ENCODE measurements at places on chromosomes 4 and X.
A peak's percentile ranks its signal among the peaks of the same experiment; 100 is the strongest.

DNA sequence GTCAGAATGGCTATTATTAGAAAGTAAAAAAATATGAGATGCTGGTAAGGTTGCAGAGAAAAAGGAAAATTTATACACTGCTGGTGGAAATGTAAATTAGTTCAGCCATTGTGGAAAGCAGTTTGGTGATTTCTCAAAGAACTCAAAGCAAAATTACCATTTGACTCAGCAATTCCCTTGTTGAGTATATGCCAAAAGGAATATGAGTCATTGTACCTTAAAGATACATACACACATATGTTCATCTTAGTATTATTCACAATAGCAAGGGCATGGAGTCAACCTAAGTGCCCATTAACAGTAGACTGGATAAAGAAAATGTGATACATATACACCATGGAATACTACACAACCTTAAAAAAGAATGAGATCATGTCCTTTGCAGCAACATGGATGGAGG, 148.2 kb downstream of the COMMD8 start:
- no peak for DNase-seq

GRCh38 chr4:40960941-40961340, 211.2 kb downstream of the NSUN7 start:
- DNase-seq = no peak

- no peak for DNase-seq
Observed at GRCh38 chr4:21077967-21078366, 377.7 kb downstream of the PACRGL start.

DNA sequence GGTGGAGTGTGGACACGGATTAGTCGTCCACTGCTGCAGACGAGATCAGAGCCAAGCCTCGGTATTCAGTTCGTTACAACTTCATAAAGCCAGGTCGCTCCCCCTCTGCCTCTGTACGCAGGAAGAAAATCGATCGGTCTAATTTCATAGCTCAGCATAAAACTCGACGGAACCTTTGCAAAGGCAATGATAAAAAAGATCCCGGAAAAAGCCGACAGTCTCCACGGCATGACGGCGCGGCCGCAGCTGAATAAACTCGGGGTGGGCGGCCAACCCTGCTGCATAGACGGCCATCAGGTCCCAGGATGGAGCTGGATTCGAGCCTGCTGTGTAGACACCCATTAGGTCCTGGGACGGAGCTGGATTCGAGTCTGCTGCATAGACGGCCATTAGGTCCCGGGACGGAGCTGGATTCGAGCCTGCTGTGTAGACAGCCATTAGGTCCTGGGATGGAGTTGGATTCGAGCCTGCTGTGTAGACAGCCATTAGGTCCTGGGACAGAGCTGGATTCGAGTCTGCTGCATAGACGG, 113.8 kb upstream of the PPP2R3B start:
- DNase-seq = no peak

GRCh38 chr4:108628411-108628810, 8.0 kb downstream of the RPL34 start:
- DNase-seq = no peak

GRCh38 chr4:14652522-14652921, 349.8 kb upstream of the CPEB2 start:
- no peak for DNase-seq

GRCh38 chr4:125168531-125168930, 146.2 kb upstream of the FAT4 start:
- no peak for DNase-seq

GRCh38 chrX:6067600-6067999, 161.1 kb downstream of the NLGN4X start:
- DNase-seq = no peak

DNA sequence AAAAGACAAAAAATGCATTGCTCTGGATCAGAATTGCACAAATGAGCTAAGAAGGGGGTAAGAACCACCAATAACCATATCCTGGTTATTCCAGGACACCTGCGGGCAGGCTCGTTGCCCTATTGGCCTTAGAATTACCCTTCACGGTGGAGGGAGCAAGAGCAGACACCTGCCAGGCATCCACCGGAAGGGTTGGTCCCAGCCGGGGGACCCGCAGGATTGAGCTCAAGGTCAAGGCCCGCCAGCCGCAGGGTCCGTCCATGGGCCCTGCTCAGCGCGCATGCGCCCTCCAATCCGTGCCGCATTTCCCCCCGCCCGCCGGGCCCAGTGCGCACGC, 575 bp downstream of the SLC25A6 start:
- DNase-seq = peak; percentile 82

DNA sequence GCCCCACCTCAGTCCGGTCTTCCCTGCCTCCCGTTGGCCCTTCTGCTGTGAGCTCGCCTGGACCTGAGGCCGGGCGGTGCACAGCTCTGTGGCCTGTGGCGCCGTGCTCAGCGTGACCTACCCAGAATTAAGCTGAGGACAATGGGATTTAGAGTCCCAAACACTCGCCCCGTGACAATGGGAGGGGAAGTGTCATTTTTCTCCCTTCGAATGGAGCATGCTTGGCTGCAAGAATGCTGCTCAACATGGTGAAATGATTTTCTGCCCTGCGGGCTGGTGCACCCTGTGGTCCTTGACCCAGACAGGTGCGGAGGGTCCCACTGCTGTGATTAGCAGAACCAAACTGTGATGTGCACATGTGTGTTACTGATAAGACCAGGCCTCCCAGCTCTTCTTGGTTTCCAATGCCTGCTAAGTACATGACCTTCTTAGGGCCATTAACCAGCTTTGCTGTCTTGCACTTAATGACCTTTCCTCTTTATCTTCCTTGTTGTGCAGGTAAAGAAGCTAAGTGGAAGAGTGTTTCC, 772 bp downstream of the EOLA1 start:
- no peak for DNase-seq

DNA sequence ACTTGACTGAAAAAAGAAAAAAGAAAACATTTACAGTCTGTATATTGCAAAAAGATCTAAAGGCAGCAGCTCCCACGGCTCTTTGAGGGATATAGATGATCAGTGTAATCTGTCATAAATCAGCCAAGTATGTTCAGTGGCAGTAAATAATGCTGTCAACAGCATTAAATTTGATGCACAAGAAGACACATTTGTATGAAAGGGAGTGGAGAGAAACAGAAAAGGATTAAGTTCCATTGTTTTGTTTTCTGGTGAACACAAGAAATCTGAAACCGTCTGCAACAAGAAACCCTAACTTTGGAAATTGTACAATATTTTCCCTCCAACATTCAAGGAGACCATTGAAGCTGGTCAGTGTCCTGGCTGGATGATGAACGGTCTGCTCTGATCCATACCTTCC, 27.6 kb upstream of the C1QTNF7 start:
- DNase-seq = no peak

- no peak for DNase-seq
Observed at GRCh38 chrX:118038614-118039365, 77.8 kb downstream of the KLHL13 start.

DNA sequence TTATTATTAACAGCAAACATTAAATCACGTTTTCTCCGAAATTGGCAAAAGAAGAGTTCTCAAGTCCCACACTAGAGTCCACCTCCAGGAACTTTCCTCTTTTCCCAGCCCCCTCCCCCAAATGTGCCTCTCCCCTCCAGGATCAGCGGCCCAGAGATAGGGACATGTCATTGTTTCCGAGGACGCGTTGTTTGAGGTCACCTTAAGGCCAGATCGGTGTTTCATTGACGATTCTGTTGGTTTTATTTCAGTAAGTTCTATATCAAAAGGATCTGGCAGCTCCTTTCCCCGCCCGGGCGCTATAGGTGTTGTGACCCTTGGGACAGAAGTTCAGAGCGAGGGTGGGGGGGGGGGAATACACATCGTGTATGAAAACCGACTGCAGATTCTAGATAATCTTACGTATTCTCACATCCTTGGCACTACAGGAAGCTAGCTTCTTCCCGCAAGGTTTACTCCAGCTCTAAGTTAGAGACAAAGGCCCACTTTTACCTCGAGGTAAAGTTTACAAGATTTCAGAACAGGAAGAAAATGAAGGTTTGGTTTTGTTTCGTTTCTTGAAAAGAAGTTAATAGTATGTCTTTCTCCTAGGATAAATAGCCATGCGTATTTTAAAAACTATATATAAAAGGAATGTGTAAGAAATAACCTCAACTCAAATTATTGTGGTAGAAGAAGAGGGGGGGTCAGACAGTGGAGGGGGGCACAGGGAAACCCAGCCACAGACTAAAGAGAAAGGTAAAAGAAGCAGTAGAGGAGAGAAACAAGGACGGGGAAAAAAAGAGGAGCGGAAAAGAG, 739 bp upstream of the MSX1 start:
- no peak for DNase-seq

- no peak for DNase-seq
Observed at GRCh38 chr4:42252315-42252714, 99.9 kb upstream of the BEND4 start.

DNA sequence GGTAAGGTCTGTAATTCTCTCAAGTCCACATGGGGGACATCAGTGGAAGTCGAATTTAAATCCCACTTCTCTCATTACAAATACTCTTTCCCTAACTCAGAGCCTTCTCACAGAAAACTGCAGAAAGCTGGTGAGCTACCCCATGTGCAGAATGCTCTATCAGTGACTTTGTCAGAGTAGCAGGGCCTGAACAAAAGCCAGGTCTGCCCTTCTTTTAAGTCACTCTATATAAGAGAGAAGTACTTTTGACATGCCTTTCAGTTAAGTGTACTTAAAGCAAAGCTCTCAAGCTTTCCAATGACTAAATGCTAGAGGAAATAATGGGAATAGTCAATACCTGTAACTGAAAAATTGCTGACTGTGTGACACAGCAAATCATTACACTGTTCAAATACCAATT, 323.1 kb downstream of the KCNIP4 start:
- no peak for DNase-seq

- no peak for DNase-seq
Observed at GRCh38 chr4:13492747-13493146, 8.6 kb upstream of the RAB28 start.

GRCh38 chrX:136822337-136823095, 41.8 kb upstream of the ARHGEF6 start:
- DNase-seq = no peak

DNA sequence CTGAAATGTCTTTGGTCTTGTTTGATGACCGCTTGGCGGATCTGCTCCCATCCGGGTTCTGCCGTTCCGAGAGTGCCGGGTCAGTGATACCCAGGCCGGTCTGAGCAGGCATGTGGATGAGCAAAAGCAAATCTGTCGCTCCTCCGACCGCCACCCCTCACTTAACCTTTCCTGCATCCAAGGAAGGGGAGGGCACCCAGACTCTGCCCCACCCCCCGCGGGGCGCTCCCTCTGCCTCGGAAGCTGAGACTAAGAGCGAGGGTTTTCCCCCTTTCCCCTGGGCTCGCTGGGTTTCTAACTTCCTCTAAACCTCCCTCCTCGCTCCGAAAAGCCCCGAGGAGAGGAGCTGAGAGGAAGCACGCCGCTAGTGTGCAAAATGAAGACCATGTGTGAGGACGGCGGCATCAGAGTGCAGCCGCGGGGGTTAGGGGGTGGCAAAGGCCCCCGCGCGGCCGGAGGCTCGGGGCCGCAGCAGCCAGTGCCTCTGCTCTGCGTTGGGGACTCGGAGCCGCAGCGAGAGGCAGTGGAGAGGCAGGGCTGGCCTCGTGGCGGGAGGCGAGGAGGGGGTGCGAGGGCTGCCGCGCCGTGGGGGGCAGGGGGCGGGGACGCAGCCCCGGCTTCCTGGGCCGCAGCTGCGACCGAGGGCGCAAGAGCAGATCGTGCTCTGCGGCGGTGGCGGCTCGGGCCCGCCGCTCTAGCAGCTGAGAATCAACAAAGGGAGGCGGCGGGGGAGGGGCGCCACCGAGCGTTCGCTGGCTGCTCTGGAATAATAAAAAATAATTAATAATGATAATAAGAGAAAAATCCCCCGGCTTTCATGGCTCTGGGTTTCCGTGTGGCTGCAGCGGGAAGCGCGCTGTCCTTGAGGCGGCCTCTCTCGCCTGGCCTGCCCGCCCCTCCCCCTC, 55.8 kb upstream of the BCOR start:
- peak; percentile 47 for DNase-seq

DNA sequence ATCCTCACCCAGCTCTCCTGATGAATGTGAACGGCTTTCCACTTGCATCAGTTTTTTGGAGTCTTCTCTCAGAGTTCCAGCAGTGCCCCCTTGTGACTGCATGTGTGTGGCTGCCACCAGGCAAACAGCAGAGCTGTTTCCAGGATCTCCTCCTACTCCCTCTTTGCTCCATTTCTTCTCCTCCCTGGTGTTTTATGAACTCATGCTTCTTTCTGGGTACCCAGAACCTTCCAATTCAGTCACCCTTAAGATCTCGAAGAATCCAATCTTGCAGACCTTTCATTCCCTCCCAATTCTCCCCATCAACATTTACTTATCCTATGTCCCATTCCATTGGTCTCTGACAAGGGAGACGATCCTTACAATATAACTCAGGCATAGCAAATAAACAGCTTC, 6.8 kb upstream of the TCEANC start:
- no peak for DNase-seq

DNA sequence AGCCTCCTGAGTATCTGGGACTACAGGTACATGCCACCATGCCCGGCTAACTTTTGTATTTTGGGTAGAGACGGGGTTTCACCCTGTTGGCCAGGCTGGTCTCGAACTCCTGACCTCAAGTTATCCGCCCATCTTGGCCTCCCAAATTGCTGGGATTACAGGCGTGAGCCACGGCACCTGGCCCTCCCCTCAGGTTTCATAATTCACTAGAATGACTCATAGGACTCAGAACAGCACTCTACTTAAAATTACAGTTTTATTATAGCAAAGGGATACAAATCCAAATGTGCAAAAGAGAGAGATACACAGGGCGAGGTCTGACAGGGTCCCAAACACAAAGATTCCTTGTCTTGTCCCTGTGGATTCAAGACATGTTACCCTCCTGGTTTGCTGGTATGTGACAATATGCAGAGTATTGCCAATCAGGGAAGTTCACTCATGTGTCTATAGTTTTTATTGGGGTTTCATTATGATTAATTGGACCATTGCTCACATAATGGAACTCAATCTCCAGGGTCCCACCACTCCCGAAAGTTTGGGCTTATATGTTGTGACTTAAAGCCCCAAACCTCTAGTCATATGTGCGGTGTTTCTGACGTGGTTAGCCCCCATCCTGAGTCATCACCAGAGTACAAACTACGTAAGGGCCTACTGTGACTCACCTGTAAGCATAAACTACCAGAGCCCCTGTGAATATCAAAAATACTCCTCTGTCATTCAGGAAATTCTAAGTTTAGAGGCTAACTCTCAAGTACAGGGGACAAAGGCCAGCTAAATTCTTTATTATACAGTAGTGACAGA, 5.2 kb downstream of the YIPF6 start:
- DNase-seq = peak; percentile 50

DNA sequence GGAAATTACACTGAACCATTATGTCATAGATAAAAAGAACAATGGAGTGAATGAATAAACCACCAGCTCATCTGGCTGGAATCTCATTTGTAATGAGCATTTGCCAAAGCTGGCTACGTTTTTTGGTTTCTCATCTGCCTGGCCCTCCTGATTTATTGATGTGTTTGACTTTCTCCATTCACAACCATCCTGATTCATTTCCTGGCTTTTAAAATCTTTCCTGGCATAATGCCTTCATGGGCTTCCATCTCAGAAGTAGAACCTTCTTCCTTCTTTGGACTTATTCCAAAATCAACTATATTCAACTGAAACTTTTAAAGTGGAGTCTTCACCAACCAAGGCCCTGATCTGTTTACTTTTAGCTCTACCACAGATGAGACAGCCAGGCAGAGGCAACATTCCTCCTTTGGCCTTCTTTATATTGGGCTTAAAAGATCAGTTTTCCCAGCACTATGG, 36.0 kb upstream of the ARSJ start:
- no peak for DNase-seq

GRCh38 chr4:79679859-79680258, 271.8 kb upstream of the GK2 start:
- no peak for DNase-seq

- DNase-seq = no peak
Observed at GRCh38 chrX:23898412-23898959, 9.3 kb downstream of the APOO start.
